Adipose tissue (tissue), 3 donors: ENCODE measurements at places on chromosomes 1 and 21. TPM values are rescaled to one million over a fixed set of nuclear protein-coding genes. Genes with fewer than 3 reads are reported as not detected.

Gene KIAA1614
- polyA plus RNA-seq, result 0.79 TPM

Gene CLCA2
- not detected for polyA plus RNA-seq

Gene SLC30A10
- not detected for polyA plus RNA-seq

Gene ZNF683
- 0.46 TPM for polyA plus RNA-seq
